ENCODE measurements at places on chromosomes 3 and 15.

GRCh38 chr3:14329116-14329830 is 73.1 kb upstream of the SLC6A6 start:
- peak; percentile 82 for DNase-seq

- no peak for DNase-seq
Observed at GRCh38 chr3:89762405-89762804, 655.0 kb downstream of the EPHA3 start.

DNA sequence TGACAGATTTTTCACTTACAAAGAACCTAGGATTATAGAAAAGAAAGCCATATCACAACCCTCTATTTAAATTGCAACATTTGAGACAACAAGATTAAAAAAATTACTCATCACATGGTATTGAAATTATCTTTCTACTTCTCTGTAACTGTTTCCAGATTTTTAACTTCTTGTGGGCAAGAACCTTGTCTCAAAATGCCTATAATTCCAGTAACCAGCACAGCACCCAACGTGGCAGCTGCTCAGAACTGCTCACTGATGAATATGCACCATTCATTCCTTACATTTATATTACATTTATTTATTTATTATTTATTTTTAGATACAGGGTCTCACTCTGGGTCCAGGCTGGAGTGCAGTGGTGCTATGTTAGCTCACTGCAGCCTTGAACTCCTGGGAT is 216.1 kb downstream of the THRB start:
- DNase-seq, result no peak

DNA sequence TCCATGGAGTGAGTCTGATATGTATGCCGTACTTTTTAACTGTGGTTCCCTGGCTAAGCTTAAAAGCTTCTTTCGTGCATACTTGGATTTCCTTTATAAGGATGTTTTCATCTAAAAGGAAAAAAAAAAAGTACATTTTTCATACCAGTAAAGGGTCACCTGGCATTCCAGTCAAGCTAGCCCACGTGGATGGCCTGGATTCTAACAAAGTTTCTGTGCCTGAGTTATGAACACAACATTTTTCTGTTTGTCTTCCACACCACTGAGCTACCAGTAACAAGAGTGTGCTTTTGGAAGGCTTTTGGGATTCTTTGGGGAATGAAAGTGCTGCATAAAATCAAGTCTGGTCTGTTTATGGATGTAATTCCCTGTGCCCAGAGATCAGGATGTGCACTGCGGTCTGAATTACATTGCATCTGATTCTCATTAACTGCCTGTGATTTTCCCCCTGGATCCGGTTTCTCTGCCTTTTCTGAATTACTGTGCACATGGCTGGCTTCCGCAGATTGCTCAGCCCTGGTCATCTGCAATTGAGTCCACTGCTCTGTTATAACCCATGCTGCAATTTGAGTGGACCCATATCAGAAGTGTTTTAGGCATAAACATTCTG is 38.2 kb upstream of the MAGI1 start:
- no peak for DNase-seq

- DNase-seq, result no peak
Observed at GRCh38 chr3:50323614-50324199, 1.2 kb upstream of the HYAL2 start.

- no peak for DNase-seq
Observed at GRCh38 chr3:48014358-48014757, 1.9 kb downstream of the MAP4 start.

GRCh38 chr15:99486371-99487336 is 79.1 kb upstream of the MEF2A start:
- DNase-seq, result no peak

- no peak for DNase-seq
Observed at GRCh38 chr3:52054661-52055511, 1.5 kb downstream of the DUSP7 start.

GRCh38 chr15:25741256-25741580 is 121.9 kb downstream of the ATP10A start:
- no peak for DNase-seq

GRCh38 chr3:64260431-64260830 is 35.2 kb upstream of the PRICKLE2 start:
- DNase-seq, result no peak

- DNase-seq, result no peak
Observed at GRCh38 chr3:16589120-16589519, 16.1 kb downstream of the DAZL start.

DNA sequence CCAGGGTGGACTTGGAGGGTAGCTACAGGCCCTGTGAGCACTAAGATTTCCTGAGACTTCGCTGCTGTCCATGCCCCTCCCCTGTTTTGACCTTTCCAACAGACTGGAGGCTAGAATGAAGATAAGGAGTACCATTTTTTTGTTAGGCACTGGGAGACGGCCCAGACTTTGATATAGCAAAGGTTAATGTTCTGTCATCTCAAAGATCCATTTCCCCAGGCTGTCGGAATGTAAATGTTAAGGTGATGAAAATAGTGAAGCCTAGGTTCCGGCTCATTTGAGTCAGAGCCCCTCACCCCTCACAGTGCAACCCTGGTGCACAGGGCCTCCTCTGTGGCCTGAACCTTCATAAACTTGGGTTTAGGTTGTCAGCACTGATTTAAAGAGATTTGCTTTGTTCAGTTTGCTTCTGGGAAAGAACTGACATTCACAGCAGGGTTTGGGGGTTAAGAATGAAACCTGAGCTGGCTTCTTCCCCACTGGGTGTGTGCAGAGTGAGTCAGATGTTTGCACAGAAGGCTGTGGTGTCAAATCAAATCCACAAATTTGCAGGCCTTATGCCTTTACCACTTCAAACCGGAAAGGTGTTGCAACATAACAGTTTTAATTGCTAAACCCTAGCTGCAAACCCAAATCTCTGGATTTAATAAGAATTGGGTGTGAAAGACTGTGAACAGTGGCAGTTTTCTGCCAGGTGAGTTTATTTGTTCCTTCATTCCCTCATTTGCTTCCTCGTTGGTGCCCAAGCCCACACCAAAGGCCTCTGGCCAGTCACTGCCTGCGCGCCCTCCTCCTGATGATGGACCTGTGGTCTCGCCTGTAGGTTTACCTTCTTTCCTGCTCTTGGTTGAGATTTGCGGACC is 20.6 kb upstream of the KCTD6 start:
- DNase-seq, result peak; percentile 48

DNA sequence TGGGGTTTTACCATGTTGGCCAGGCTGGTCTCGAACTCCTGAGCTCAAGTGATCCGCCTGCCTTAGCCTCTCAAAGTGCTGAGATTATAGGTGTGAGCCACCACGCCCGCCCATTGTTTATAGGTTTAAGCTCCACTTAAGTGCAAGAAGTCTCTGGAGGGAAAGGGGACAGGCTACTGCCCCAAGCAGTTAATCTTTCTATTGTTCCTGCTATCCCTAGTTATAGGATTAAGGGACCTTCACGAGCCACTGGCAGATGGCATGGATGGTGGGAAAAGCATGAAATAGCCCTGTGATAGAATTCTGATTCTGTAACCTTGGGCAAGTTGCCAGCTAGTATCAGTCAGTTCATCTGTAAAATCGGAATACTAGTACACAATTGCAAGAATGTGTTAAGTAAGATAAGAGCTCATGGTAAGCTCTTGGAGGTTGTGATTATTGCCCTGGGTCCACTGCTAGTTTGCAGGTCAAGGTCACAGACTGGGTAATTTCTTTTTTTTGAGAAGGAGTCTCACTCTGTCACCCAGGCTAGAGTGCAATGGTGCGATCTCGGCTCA is 5.3 kb upstream of the RBPMS2 start:
- DNase-seq, result no peak

DNA sequence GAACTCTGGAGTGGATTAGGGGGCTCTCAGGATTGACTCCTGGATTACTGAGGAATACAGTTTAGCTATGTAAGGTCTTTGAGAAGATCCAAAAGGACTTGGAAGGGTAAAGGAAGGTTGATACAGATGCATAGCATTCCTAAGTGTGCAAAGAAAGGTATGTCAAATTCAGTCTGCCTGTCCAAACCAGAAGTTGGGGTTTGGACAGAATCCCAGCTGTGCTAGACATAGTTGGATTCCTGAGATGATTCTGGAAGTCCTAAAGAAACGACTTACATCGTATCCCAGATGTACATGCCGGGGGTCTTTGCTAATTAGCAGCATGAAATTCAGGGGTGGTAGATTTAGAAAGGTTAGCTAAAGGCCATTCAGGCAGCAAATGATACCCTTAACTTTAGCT is 97.7 kb upstream of the TSPAN3 start:
- no peak for DNase-seq

DNA sequence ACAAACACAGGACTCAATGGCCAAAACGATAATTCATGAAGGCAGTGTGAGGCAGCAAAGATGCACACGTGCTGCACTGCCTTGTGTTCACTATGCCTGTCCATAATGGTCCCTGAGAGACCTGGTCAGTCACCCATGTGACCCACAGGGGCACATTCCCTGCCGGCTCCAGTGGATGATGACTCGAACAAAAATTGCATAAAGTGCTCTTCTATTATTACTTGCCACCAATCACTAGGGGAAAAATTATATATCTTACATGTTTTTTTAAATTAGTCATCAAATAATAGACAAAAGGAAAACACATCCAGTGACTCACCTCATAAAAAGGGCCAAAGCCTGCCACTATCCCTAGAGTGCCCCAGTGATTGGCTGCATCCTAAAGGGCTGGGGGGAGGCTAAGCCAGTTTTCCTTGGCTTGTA is 47.5 kb downstream of the UBP1 start:
- DNase-seq, result no peak

- DNase-seq, result no peak
Observed at GRCh38 chr15:55824857-55825613, 82.1 kb upstream of the PRTG start.

- no peak for DNase-seq
Observed at GRCh38 chr3:141123677-141124410, 72.7 kb downstream of the SPSB4 start.

- no peak for DNase-seq
Observed at GRCh38 chr3:42174679-42175385, 83.7 kb downstream of the TRAK1 start.

DNA sequence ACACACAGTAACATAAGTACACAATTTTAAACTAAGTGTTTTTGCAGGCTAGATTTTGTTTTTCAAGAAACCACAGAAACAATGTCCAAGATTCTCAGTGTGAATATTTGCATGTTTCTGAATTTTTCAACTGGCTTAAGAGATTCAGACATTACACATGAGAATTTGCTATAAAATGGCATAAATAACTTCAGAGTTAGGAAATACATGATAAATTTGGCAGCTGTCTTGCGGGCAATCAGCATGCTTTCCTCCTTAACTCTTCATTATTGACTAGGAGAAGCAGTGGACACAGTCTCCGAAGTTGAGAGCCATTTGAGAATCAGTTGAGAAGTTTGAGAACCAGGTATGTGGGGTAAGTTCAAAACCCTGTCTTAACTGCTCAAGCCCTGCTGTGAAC is 625.6 kb upstream of the SGO1 start:
- DNase-seq, result no peak

- no peak for DNase-seq
Observed at GRCh38 chr3:150703299-150703755, 393 bp downstream of the ERICH6 start.

- DNase-seq, result no peak
Observed at GRCh38 chr15:36447373-36447772, 132.1 kb upstream of the CDIN1 start.

DNA sequence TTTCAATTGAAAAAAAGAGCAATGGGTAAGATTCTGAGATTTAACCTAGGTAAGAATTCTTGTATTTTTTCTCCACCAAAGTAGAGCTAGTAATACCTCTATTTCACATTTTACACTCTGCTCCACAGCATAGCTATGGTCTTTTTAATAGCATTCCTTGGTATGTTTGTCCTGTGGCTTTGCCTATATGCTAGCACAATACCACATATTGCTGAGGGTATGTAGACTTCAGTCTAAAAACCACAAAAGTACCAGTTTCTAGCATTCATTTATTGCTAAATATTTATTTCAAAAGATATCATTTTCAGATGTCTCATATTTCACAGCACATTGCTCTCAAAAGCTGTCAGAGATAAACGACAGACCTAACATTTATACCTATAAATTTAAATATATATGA is 18.2 kb upstream of the EOGT start:
- no peak for DNase-seq

- no peak for DNase-seq
Observed at GRCh38 chr15:87573534-87573933, 683.0 kb downstream of the NTRK3 start.

- no peak for DNase-seq
Observed at GRCh38 chr15:75237316-75237982, 20.7 kb upstream of the GOLGA6C start.

DNA sequence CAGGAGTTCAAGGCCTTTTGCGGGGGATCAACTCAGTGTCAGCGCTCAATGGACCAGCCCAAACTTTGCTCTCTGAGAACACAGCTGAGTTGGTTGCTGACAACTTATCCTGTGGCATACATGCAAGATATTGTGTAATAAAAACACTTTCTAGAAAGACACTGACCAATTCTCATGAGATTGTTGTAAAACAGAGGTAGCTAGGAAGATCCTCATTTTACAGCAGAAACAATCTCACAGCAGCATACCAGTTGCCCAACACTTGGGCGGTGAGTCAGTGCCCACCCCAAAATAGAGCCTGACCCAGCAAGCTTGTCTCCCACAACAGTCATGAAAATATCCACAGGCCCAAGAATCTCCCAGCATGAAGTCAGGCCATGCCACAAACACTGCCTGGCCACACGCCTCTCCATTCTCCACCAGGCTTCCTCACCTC is 18.2 kb downstream of the KLHL6 start:
- no peak for DNase-seq

DNA sequence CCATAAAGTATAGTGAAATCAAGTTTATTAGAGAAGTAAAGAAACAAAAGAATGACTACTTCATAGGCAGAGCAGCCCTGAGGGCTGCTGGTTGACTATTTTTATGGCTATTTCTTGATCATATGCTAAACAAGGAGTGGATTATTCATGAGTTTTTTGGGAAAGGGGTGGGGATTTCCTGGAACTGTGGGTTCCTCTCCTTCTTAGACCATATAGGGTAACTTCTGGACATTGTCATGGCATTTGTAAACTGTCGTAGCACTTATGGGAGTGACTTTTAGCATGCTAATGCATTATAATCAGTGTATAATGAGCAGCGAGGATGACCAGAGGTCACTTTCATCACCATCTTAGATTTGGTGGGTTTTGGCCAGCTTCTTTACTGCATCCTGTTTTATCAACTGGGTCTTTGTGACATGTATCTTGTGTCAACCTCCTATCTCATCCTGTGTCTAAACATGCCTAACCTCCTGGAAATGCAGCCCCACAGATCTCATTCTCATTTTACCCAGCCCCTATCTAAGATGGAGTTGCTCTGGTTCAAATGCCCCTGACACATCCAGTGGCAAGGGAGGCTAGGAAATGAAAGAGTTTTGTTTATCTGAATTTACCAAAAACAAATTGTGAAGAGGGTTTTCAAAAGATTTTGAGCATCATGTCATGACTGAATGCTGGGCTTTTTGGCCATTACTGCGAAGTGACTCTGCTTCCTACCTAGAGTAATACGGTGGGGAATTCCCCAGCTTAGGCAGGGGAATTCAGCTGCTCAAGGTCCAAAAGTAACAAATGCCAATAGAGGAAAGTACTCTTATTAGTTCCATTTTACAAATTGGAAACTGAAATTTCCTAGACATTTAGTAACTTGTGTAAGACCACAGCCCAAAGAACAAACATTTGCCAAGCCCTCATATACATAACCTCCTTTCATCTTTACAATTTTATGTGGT is 6.2 kb upstream of the SPSB4 start:
- no peak for DNase-seq

GRCh38 chr15:85706779-85707518 is 87.8 kb downstream of the KLHL25 start:
- DNase-seq, result no peak
